ENCODE measurements at places on chromosomes 6 and 20. TPM values are rescaled to one million over a fixed set of nuclear protein-coding genes. Genes with fewer than 3 reads are reported as not detected.

DNA sequence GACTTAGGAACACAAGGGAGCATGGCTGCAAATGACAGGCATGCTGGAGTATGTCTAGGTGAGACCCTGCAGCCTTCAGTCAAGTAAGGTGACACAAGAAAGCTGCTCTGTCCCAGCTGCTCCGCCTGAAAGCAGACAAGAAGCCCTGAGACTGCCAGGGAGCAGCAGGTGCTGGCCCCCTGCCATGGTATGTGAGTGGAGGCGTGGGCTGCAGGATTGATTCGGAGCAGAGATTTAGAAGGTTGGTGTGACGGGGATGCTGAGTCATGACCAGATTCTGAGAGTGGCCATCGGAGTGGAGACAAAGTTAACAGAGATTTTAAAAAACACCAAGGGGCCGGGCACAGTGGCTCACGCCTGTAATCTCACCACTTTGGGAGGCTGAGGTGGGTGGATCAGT is 17.8 kb downstream of the LRP11 start:
- H3K36me3 ChIP-seq: no peaks in the 10 kb centered on the region
- H3K4me1 ChIP-seq: no peaks in the 10 kb centered on the region
- H3K4me3 ChIP-seq: no peak overlapping the region
- peak; percentile 56 for DNase-seq
- no peaks in the 10 kb centered on the region for H3K27me3 ChIP-seq

GRCh38 chr6:129871221-129871620 is 10.1 kb upstream of the TMEM244 start:
- no peak for DNase-seq
- no peaks in the 10 kb centered on the region for H3K36me3 ChIP-seq
- H3K27me3 ChIP-seq: no peaks in the 10 kb centered on the region
- H3K4me3 ChIP-seq: no peak overlapping the region
- H3K27ac ChIP-seq: no peak overlapping the region

Gene POU3F2
- total RNA-seq: not detected

GRCh38 chr20:45218124-45218523 is 3.0 kb upstream of the SEMG2 start:
- H3K36me3 ChIP-seq: no peaks in the 10 kb centered on the region
- H3K4me1 ChIP-seq: no peaks in the 10 kb centered on the region
- H3K27ac ChIP-seq: no peak overlapping the region

- no peak overlapping the region for H3K27ac ChIP-seq
- no peak for DNase-seq
Measured at GRCh38 chr6:74656453-74656852, 549.4 kb downstream of the COL12A1 start.

DNA sequence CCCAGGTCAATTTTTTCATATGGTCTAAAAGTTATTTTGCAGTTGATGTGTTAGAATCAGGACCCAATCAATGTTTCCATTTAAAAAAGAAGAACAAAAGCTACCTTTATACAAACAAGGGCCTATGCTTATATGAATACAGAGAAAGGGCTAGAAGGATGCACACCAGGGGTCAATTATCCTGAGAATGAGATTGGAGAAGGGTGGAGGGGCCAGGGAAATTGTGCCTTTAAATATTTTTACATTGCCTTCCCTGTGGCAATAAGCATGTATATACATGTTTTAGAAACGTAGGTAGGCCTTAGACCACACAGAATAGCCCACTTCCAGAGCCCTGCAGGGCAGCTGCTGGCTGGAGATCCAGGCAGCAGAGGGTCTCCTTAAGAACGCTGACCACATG is 12.7 kb downstream of the EXOC2 start:
- no peak overlapping the region for H3K27ac ChIP-seq
- no peaks in the 10 kb centered on the region for H3K4me1 ChIP-seq
- no peak for DNase-seq
- no peaks in the 10 kb centered on the region for H3K27me3 ChIP-seq

Gene OPRL1
- total RNA-seq: 1.4 TPM

Gene SLC22A7
- not detected for total RNA-seq

DNA sequence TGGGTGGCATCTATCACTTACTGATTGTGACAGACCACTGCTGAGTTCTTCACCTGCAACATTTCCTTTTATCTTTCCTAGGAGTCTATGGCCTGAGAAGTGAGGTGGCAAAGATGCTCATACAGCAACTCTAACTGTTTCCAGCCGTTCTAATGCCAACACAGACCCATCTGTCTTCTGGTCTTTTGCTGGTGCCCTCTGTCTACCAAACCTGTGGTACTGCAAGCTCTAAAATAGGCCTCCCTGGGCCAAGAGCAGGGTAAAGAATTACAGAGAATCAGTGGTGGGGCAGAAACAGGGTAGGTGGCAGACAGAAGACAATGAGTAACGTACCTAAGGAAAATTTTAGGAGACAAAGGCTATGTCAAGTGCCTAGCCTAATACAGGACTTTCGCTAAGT is 611.0 kb upstream of the FLRT3 start:
- no peaks in the 10 kb centered on the region for H3K36me3 ChIP-seq
- H3K27me3 ChIP-seq: no peaks in the 10 kb centered on the region
- DNase-seq: no peak
- no peak overlapping the region for H3K27ac ChIP-seq
- H3K4me3 ChIP-seq: no peak overlapping the region

DNA sequence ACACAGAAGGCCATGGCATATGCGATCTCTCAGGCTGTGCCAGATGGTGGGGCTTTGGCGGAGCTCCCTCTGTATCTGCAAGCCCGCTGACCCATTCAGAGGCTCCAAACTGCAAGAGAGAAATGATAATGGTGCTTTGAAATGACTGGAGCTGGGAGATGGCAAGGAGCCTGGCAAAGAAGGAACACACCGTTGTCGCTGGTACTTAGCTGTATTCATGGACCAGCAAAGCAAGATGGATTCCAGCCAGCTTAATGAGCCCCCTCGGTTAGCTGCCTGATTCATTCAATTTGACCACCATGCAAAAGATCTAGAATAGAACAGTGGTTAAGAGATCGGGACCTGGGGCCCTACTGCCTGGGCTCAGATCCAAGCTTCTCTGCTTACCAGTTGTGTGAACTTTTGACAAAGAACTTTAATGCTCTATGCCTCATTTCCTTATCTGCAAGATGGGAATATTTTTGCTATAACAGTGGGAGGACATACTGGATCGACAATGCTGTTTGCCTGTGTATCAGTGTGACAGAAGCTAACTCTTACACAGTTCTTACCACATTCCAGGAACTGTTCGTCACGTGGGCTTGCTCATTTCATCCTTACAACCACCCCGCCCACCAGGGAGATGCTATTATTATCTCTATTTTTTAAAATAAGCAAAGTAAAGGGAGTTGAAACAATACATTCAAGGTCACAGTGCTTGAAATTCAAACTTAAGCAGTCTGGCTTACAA is 317.8 kb upstream of the SULF2 start:
- no peaks in the 10 kb centered on the region for H3K4me1 ChIP-seq
- no peak overlapping the region for H3K27ac ChIP-seq
- no peak overlapping the region for H3K4me3 ChIP-seq
- H3K36me3 ChIP-seq: no peaks in the 10 kb centered on the region
- DNase-seq: no peak

- DNase-seq: no peak
- no peaks in the 10 kb centered on the region for H3K36me3 ChIP-seq
- no peak overlapping the region for H3K4me3 ChIP-seq
- H3K4me1 ChIP-seq: peaks cover 24% of the 10 kb centered on the region
Measured at GRCh38 chr6:135183532-135184440, 2.7 kb downstream of the MYB start.

GRCh38 chr20:20503777-20504530 is 136.1 kb downstream of the INSM1 start:
- H3K27me3 ChIP-seq: no peaks in the 10 kb centered on the region
- H3K4me1 ChIP-seq: no peaks in the 10 kb centered on the region
- no peak for DNase-seq
- H3K27ac ChIP-seq: no peak overlapping the region
- no peak overlapping the region for H3K4me3 ChIP-seq

GRCh38 chr20:41340327-41341055 is at the start of gene LPIN3:
TSS of gene LPIN3 (plus strand) at chr20:41340821. CDS start at chr20:41345804, 4,983 bp downstream.
- peak within 1 kb of the TSS; percentile 54 for H3K4me3 ChIP-seq
- peaks cover 21% of the 10 kb centered on the region for H3K4me1 ChIP-seq
- no peaks in the 10 kb centered on the region for H3K36me3 ChIP-seq
- DNase-seq: peak; percentile 93
- peak within 1 kb of the TSS; percentile 78 for H3K27ac ChIP-seq

DNA sequence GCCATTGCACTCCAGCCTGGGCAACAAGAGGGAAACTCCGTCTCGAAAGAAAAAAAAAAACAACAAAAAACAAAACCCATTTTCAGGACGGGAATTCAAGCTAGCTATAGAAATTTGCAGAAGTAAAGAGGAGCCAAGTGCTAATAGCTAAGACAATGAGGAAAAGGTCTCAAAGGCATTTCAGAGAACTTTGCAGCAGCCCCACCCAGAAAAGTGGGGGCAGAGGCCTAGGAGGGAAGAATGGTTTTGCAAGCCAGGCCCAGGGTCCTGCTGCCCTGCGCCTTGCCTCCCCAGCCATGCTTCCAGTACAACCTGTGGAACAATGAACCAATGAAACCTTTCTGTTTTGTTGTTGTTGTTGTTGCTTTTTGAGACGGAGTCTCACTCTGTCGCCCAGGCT is 38.3 kb upstream of the SAMHD1 start:
- H3K36me3 ChIP-seq: no peaks in the 10 kb centered on the region
- H3K4me3 ChIP-seq: no peak overlapping the region
- H3K4me1 ChIP-seq: no peaks in the 10 kb centered on the region
- H3K27ac ChIP-seq: no peak overlapping the region

GRCh38 chr6:147384029-147384428 is 124.5 kb upstream of the SAMD5 start:
- H3K36me3 ChIP-seq: peaks cover 9% of the 10 kb centered on the region
- no peaks in the 10 kb centered on the region for H3K4me1 ChIP-seq
- no peak overlapping the region for H3K27ac ChIP-seq
- no peak overlapping the region for H3K4me3 ChIP-seq

Gene SAMD5
- total RNA-seq: 1.4 TPM

DNA sequence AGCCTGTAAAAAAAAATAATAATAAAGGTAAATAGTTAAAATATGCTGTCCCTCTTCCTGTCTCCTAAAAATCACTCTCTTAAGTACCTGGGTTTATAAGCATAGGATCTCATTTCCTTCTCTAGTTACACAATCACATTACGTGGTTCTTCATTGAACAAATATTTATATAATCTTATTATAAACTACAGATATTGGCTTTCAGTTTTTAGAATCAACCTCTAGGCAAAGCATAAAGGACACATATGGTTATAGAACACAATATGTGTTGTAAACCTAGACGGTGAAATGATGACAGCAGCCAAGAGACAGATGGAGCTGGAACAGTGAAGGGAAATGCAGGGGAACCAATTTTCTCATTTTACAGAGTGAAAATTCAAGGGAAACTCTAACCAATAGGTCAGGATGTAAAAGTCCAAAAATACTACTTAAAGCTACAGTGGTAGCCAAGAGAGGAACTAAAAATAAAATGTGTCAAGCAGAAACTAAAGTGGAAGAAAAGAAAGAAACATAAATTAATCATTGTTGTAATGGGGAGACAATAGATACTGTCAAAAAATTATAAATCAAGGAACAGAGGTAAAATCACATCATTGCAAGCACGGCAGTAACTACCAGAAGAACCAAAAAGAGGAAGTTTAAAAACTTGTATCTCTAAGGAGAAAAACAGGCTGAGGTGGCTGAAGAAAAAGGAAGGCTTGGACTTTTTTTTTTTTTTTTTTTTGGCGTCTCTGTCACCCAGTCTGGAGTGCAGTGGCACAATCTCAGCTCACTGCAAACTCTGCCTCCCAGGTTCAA is 82.8 kb upstream of the CDYL start:
- H3K27me3 ChIP-seq: no peaks in the 10 kb centered on the region
- no peaks in the 10 kb centered on the region for H3K36me3 ChIP-seq
- no peak overlapping the region for H3K27ac ChIP-seq
- no peak for DNase-seq

Gene HLA-DMB
- total RNA-seq: 3.6 TPM

Gene CCR6
- not detected for total RNA-seq

- H3K36me3 ChIP-seq: no peaks in the 10 kb centered on the region
- no peaks in the 10 kb centered on the region for H3K4me1 ChIP-seq
- H3K27me3 ChIP-seq: no peaks in the 10 kb centered on the region
Measured at GRCh38 chr6:53112871-53113270, 35.8 kb downstream of the GCM1 start.

GRCh38 chr20:3932681-3933080 is 43.5 kb downstream of the PANK2 start:
- no peak for DNase-seq
- peak overlapping the region; percentile 73 for H3K27ac ChIP-seq
- H3K4me1 ChIP-seq: no peaks in the 10 kb centered on the region
- no peaks in the 10 kb centered on the region for H3K27me3 ChIP-seq
- no peaks in the 10 kb centered on the region for H3K36me3 ChIP-seq
- H3K4me3 ChIP-seq: peak overlapping the region; percentile 26

Gene SNPH
- total RNA-seq: 10.1 TPM

DNA sequence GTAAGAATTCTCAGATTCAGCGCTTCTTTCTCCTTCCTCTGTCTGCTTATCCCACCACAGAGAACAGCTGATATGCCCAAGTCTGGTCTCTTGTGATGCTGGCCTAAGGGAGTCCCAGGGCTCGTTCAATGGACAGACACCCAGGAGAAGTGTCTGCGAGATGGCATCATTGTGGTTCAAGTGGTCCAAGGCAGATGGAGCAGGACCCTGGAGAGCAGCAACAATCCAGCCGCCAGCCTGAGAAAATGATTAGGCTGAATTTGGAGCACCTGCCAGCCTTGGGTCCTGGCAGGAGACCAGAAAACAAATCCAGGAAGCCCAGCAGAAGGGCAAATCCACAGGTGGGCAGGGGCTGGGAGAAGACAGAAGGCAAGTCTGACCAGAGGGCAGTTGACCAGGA is 145.8 kb downstream of the PTPRT start:
- H3K27ac ChIP-seq: no peak overlapping the region
- no peaks in the 10 kb centered on the region for H3K36me3 ChIP-seq
- no peak for DNase-seq
- no peaks in the 10 kb centered on the region for H3K27me3 ChIP-seq
- H3K4me3 ChIP-seq: no peak overlapping the region

Gene ASF1A
- total RNA-seq: 16.1 TPM

GRCh38 chr6:37051138-37052026 is 45.9 kb downstream of the FGD2 start:
- peaks cover 23% of the 10 kb centered on the region for H3K4me1 ChIP-seq
- H3K27ac ChIP-seq: no peak overlapping the region
- no peaks in the 10 kb centered on the region for H3K36me3 ChIP-seq
- no peak overlapping the region for H3K4me3 ChIP-seq
- DNase-seq: peak; percentile 94
- no peaks in the 10 kb centered on the region for H3K27me3 ChIP-seq

- peaks cover 30% of the 10 kb centered on the region for H3K4me1 ChIP-seq
- no peaks in the 10 kb centered on the region for H3K36me3 ChIP-seq
- H3K27me3 ChIP-seq: no peaks in the 10 kb centered on the region
- H3K4me3 ChIP-seq: peak overlapping the region; percentile 65
- H3K27ac ChIP-seq: peak overlapping the region; percentile 4
Measured at GRCh38 chr6:37698264-37699137, 818 bp upstream of the MDGA1 start.

Gene PPP1R14C
- 85.4 TPM for total RNA-seq

All from right atrium auricular region (tissue), 2 donors.